Right ventricle myocardium inferior (tissue), 1 donor: ENCODE measurements at places on chromosomes 12 and 14. TPM values are rescaled to one million over a fixed set of nuclear protein-coding genes. Genes with fewer than 3 reads are reported as not detected.

DNA sequence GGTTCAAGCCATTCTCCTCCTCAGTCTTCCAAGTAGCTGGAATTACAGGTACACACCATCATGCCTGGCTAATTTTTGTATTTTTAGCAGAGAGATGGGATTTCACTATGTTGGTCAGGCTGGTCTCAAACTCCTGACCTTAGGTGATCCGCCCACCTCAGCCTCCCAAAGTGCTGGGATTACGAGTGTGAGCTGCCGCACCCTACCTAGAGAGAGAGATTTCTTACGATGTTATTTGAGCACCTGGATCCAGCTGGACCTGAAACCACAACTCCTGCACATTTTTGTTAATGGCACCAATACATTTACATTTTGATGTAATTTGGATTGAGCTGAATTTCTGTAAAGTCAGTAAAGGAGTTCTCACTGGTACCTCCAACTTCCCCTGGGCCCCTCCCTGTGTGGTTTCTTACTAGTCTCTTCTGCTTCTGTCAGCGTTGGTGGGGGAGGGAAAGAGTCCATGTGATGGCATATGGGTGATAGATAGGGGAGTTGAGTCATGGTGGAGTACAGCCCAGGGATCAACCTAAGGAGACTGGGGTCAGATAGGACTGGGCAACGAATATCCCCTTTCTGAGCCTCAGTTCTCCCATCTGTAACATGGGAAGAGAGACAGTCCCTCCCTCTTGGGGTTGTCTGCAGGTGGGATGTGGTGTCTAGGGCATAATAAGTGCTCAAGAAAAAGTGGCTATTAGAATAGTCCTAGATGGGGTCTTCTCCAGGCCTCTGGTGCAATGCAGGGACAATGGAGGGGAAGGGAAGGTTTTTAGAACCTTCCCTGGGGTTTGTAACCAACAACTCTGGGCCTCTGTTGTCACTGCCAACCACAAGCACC is 83.3 kb upstream of the MED13L start:
- no peak for DNase-seq

DNA sequence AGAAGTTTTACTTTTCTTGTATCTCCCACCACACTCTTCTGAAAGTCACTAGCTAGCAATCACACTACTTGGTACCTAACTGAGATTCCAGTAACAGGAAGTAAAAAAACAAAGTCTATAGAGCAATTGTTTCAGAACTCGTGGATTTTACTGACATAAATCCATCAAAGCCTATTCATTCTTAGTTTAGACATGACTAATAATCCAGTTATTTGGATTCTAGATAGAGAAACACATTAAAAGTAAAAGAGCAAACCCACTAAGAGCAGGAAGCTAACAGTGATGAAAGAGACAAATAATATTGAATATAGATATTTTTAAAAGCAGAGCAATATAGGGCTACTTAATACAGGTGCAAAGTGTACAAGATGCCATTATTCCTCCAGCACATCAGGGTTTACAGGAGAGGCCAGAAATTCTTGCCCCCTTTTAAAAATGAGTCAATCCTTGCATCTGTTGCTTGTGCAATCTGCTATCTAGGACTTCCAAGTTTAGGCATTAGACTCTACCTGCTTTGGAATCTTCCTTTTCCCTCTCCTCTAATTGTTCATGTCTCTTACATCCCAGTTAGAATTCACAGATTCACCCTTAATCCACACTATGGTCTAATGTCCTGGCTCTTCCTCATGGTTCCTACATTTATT is 6.0 kb downstream of the HEATR5A start:
- DNase-seq = no peak

DNA sequence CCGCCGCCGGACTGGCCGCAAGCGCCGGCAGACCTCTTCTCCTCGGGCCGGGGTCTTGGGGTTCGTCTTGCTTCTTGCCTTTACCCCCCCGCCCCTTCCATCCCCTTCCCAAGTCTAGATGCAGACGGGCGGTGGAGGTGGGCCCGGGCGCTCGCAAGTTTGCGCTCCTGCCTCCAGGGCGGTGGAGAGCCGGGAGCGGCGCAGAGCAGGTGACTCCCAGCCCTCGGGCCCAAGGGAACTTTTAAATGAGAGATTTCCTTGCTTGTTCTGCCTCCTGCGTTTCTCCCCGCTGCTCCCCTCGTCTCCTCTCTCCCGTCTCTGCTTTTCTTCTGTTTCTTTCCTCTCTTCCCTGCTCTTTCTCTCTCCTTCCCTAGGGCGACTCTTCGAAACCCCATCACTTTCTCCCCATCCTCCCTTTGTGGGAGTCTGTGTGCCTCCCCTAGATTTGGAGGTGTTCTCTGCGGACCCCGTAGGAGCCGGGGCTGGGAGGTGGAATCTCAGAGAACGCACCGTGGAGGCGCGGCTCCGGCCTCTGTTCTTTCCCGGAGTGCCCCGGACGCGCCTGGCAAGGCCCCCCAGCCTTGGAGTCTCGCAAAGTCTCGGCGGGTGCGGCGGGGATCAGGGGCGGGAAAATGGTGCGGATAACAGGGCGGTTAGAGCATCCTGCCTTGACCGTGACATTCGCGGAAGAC is 114.7 kb upstream of the MYL2 start:
- DNase-seq = no peak

KRT80 gene
- not detected for total RNA-seq

PTGER2 gene
- total RNA-seq = 0.76 TPM

CISTR gene
- 1.7 TPM for total RNA-seq

CCDC60 gene
- not detected for total RNA-seq

KCNA5 gene
- 2.1 TPM for total RNA-seq
